ENCODE measurements at places on chromosomes 11 and 22.
A peak's percentile ranks its signal among the peaks of the same experiment; 100 is the strongest.

- peak; percentile 55 for DNase-seq
Measured at GRCh38 chr11:76763573-76764346, 19.4 kb upstream of the TSKU start.

- no peak for DNase-seq
Measured at GRCh38 chr22:30332551-30332950, 5.8 kb upstream of the TBC1D10A start.

DNA sequence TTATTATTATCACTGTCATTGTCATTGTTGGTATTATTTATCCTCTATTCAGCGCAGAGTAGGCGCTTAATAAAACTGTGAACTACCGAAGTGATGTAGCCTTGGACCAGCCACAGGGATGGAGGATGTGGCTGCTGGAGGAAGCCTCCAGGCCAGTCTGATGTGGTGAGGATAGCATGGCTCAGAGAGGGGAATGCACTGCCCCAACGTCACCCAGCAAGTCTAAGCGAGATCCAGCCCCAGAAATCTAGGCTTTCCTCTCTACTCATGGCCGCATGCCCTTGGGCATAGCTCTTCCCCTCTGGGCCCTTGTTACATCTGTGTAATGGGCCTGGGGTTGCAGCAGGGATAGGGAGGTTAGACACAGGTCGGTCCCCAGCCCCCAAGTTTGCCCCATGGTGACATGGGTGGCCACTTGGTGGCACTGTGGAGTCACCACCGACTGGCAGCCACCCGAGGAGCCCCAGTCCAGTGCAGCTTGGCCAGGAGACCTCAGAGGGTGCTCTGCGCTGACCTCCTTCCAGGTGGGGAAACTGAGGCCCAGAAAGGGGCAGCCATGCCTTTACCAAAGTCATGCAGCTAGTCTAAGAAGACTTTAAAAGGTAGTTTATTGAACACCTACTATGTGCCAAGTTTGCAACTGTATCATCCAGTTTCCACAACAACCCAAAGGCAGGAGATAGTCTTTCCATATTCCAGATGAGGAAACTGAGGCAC is 395.7 kb downstream of the MN1 start:
- peak; percentile 43 for DNase-seq

GRCh38 chr11:68942095-68942620 is 38.5 kb downstream of the IGHMBP2 start:
- DNase-seq: no peak

DNA sequence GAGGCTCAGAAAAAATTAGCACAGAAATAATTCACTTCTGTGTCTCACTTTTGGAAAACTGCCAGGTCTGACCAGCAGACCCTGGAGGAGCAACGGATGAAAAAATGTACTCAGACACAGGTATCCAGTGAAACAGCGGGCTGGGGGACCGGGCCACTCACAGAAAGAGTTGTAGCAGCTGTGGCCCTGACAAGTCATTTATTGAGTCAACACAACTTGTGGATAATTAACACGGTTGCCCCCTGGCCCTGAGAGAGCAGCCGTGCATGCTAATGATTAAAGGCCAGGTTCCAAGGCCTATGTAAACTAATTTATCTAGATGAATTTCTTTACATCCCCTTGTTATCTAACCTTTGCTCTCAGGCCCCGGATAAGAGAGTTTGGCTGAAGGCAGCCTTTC is 131.3 kb downstream of the AASDHPPT start:
- no peak for DNase-seq

DNA sequence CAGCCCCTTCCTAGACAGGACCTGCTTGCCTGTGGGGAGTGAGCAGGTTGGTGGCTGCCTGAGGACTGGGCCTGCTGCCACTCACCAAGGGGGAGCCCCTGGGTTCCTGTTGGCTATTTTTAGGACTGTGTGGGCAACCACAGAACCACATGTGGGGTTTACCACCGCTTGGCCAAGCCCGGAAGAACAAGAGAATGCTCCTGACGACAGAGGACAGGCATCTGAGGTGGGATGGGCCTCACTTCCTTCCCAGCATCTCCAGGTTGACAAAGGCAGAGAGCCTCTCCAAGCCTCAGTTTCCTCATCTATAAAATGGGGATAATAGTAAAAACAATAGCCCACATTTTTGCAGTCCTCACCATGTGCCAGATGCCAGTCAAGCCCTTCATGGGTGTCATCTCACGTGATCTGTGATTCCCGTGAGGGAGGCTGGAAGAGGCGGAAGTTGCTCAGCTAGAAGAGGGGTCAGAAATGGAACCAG is 43.6 kb downstream of the LRRC32 start:
- peak; percentile 55 for DNase-seq

- peak; percentile 67 for DNase-seq
Measured at GRCh38 chr11:1564535-1565172, 7.4 kb downstream of the DUSP8 start.

GRCh38 chr11:87290304-87290922 is 252.7 kb downstream of the TMEM135 start:
- DNase-seq: peak; percentile 30

GRCh38 chr11:10303558-10304363 is 1.1 kb upstream of the ADM start:
- DNase-seq: peak; percentile 84

DNA sequence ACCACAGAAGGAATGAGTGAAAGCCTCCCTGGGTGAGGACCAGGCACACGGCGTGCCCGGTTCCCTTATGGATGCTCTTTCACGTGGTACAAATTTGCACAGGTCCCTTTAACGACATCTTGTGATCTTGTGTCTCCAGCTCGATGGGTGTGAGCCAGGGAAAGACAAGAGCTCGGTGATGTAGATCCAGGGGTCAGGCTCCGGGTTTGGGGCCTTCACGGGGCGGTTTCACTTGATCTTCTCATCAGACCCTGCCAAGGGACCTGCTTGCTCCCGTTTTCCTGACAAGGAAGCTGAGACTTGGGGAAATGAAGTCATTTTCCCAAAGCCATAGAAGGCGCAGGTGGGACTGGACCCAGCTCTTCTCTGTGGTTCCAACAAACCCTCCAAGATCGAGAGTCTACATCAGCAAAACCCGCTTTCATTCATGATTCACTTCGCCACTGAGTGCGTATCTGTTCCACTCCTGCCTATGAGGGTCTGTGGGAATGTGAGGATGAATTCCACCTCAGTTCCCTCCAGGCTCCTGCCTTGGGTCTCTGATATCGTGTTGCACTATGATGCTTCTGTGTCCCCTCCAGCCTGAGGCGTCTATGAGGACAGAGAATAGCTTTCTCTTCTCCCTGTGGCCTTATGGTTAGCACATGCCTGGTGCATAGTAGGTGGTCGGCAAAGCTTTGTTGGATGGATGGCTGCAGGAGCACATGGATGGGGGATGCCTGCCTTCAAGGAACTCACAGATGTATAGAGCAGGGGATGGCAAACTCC is 45.0 kb upstream of the ANO1 start:
- no peak for DNase-seq

- DNase-seq: no peak
Measured at GRCh38 chr11:69218271-69218682, 62.5 kb downstream of the SMIM38 start.

- DNase-seq: no peak
Measured at GRCh38 chr11:34330653-34331052, 27.2 kb downstream of the ABTB2 start.

DNA sequence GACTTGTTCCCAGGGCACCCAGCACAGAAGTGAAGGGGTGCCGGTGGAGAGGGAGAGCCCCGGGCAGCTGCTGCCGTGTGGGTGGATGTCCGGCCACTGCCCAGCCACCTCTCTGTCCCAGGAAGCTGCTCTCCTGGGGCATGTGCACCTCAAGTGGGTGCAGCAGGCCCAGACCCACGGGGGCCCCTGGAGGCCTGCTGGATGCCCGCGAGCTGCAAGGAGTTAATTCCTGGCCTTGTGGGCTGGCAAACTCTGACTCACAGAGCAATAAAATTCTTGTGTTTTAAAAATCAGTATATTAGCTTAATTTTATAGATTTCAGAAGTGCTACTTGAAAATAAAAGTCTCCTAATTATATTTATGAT is 37.4 kb upstream of the KCNQ1OT1 start:
- no peak for DNase-seq

GRCh38 chr11:133797554-133797953 is 47.8 kb downstream of the SPATA19 start:
- no peak for DNase-seq

GRCh38 chr22:19065298-19065859 is 56.8 kb downstream of the DGCR2 start:
- no peak for DNase-seq

- DNase-seq: no peak
Measured at GRCh38 chr22:45942787-45943493, 34.0 kb downstream of the WNT7B start.

GRCh38 chr22:33054001-33054675 is 4.0 kb downstream of the SYN3 start:
- no peak for DNase-seq

GRCh38 chr11:110808248-110808647 is 96.0 kb upstream of the ARHGAP20 start:
- DNase-seq: no peak

DNA sequence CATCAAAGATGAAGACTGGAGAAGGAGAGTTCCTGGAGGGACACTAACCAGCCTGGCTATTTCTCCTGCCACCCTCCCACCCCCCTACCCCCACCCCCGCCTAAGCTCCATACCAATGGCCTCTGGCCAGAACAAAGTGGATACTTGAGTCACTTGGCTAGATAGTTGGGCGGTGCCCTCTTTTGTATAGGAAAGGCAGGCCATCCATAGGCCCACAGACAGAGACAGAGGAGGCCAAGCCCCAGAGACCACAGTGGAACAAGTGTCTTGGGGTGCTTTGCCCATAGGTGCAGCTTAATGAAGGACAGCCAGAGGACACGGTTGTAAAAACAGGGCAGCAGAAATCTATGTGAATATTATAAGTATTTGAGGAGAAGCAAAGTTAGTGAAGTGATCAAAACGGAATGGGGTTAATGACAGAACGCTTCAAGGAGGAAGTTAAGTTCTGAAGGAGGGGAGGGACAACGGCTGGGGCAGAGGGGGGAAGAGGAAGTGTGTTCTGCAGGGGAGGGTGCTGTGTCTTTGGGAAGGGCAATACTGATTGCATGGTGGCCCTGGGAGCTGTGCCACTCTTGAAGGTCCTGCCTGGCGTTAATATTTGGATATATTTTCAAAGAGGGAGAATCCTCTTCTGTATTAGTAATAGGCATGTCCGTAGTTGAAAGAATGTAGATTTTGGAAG is 32.7 kb downstream of the FLI1 start:
- no peak for DNase-seq

GRCh38 chr11:126024123-126024522 is 38.5 kb downstream of the CDON start:
- no peak for DNase-seq

- DNase-seq: peak; percentile 64
Measured at GRCh38 chr11:130815097-130815802, 101.0 kb downstream of the SNX19 start.

- peak; percentile 74 for DNase-seq
Measured at GRCh38 chr11:74037309-74037708, 28.4 kb upstream of the UCP3 start.

DNA sequence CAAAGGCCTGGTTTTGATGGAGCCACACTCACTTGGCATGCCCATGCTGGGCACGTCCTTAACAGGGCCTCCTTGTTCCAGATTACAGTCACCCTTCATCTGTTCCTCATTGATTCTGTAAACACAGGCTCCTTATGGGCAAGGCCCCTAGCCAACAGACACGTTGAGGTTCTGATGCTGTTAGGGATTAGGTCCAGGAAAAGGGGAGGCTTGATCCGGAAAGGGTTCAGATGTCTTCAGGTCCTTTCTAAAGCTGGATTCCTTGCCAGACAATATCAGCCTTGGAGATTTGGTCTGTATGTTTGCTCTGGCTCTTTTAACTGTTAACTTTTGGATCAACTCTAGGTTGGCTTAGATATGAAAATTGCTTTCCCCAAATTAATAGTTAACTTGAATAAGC is 46.9 kb upstream of the PRSS23 start:
- no peak for DNase-seq

- no peak for DNase-seq
Measured at GRCh38 chr11:17605651-17606122, 58.6 kb downstream of the OTOG start.

DNA sequence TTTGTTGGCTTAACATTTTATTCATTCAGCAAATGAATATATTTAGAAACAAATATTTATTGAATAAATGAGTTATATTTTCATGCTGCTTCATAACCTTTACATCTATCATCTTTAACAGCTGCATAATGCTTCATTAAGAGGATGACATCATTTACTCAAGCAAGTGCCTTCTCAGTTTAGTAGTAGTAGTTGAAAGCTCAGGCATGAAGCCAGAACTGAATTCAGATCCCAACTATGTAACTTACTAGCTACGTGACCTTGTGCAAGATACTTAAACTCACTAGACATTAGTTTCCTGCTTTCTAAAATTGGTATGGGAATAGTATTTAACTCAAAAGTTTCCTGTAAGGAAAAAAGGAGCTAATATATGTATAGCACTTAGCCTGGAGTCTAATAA is 90.3 kb downstream of the TMPRSS5 start:
- no peak for DNase-seq

- DNase-seq: no peak
Measured at GRCh38 chr22:43213051-43213450, 26.1 kb upstream of the TTLL12 start.

GRCh38 chr22:37197451-37198257 is 9.6 kb upstream of the C1QTNF6 start:
- peak; percentile 90 for DNase-seq

GRCh38 chr11:80841675-80842074 is 1400.8 kb upstream of the TENM4 start:
- no peak for DNase-seq

DNA sequence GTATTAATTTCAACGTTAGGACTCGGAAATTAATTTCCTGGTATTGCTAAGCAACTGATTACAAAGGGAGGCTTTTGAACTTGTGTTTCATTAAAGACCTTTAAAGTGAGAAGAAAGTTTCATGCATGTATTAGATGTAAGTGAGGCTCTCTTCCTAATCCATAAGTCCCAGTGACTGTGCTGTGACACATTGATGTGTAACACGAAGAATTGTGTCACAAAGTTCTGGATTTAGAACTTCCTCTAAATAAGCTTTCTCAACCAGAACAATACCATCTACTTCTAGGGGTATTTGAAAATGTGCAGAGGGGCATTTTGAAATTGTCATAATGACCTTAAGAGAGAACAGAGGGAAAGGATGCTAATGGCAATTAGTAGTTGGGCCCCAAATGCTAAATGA is 14.4 kb downstream of the DCUN1D5 start:
- no peak for DNase-seq

DNA sequence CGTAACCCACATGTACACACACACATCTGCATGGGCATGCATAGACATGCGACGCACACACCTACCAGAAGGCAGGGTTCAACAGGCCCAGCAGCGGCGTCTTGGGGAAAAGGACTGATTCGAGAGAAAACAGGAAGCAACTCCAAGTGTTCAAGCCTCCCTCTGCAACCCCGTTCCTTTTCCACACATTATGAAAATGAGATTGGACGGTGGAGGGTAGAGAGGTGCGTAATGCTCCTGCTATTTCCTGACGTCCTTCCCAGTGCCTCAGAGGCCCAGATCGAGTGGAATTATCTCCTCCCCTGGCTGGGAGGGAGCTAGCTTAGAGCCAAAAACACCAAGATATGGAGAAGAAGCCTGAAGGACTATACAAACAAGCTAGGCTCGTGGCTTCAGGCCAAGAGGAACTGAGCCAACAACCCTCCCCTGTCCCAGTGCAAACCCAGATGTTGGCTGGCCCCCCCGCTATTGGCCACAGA is 289.2 kb downstream of the MN1 start:
- no peak for DNase-seq

GRCh38 chr11:2741377-2742131 is 41.8 kb upstream of the KCNQ1OT1 start:
- peak; percentile 60 for DNase-seq

- DNase-seq: no peak
Measured at GRCh38 chr11:118998388-118998717, 415 bp downstream of the CENATAC start.

- peak; percentile 42 for DNase-seq
Measured at GRCh38 chr11:83819931-83820549, 533.9 kb upstream of the CCDC90B start.
